ENCODE measurements at places on chromosomes 11 and 22.

DNA sequence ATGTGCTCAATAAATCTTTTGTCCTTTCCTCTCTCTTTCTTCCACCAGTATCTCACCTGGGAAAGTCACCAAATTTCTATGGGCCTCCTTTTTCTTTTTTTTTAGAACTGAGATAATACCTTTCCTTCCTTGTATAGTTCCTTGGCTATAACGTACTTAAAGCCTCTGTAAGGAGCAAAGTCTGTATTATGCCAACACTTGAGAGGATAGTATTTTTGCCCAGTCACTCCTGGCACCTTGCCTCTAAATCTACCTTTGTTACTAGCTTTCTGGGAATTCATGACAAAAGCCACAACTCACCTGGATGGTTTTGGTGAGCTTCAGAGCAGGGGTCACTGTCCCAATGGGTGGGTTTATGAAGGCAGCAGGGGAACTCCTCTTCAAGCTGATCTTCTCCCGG, 12.2 kb downstream of the POLDIP3 start:
- no peak for DNase-seq

- DNase-seq, result no peak
These were observed 202.1 kb downstream of the ADAMTS15 start for GRCh38 chr11:130650456-130651030.

DNA sequence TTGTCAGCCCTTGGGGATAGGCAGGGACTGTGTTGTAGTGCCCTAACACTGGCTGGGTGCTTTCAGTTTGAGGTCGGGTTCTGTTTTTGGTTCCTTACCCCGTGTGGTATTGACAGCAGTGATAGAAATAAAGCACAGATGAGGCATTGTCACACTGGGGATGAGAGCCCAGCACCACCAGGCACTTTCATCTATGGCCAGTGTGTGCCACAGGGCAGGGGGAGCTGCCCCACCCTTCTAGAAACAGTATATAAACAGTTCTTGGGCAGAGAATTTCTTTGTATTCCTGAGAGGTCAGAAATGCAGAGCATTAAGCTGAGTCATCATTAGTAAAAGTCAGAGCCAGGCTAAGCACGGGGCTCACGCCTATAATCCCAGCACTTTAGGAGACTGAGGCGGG, 23.1 kb upstream of the CDC42EP2 start:
- peak; percentile 75 for DNase-seq

DNA sequence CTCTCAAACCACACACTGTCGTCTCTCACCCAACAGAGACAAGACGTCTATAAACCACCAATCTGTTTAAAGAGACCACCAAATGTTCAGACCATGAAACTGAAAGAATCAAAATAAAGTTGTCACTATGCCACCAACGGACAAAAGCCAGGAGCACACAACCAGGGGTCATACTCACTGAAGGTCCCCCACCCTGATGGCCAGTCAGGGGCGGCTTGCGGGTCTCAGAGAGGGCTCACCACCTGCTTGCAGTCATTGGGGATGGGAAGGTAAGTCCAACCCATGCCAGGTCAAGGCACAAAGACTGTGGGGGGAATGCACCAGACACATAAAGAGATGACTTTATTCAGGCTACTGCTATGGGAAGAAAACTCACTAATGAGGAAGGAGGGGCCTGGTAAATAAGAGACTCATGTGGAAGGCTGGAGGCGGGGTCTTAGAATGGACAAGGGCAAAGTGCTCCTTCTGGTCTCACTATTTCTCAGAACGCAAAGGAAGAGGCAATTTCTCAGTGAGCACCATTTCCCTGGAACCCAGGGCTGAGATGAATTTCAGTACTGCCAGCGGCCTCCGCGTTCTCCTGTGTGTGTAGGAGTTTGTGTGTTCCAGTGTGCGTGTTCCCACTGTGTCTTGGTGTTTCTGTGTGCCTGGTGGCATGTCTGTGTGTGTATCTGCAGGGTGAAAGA, 17.3 kb downstream of the SCARF2 start:
- no peak for DNase-seq

DNA sequence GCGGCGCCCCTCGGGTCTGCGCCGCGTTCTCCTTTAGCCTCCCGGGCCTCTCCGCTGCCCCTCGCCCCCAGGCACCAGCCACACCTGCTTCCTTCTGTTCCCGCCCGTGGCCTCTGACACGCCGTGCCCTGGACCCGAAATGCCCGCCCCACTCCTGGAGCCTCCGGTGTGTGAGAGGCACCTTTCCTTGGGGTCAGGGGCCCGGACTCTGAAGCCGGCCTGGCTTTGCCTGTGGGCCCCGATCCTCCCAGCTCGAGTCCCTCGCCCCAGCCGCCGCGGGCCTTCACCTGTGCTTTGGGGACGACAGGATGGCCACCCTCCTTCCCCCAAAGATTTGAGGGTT, 661 bp upstream of the CDPF1 start:
- DNase-seq, result no peak

DNA sequence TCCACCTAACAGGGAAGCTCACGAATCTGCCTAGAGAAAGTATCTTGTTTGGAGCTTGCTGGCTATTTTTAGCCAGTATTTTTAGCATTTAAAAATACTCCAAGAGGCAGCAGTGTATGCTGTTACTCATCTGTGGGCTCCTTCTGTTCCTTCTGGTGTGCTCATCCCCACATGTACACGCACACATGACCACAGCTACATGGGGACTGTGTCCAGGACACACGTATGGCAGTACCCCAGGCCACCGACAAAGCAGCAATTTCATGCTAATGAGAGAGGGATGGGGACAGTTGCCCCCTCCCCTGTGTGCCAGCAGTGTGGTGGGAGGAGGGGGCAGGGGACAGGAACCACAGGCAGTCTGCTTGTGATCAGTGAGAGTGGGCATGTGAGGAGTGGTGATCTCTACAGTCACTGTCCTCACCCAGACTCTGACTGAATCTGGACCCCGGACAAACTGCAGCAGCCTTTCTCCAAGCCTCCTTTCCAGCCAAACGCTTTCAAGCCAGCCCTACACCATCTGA, 16.4 kb downstream of the USP2 start:
- DNase-seq, result no peak

- peak; percentile 88 for DNase-seq
These were observed at the start of gene FZD4 for GRCh38 chr11:86955361-86956120. TSS of gene FZD4 (minus strand) at chr11:86955395. CDS start at chr11:86955085, 310 bp downstream.

DNA sequence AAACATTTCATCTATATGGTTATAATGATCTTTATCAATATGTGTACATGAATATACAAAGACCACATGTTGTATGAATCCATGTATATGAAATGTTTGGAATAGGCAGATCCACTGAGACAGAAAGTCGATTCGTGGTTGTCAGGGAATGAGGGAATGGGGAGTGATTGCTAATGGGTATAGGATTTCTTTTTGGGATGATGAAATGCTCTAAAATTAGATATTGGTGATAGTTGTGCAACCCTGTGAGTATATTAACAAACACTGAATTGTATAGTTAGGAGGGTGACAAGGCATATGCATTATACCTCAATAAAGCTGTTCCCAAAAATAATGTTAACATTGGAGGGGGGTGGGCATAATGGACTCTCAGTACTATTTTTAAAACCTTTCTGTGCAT, 5.0 kb upstream of the PTPMT1 start:
- no peak for DNase-seq

DNA sequence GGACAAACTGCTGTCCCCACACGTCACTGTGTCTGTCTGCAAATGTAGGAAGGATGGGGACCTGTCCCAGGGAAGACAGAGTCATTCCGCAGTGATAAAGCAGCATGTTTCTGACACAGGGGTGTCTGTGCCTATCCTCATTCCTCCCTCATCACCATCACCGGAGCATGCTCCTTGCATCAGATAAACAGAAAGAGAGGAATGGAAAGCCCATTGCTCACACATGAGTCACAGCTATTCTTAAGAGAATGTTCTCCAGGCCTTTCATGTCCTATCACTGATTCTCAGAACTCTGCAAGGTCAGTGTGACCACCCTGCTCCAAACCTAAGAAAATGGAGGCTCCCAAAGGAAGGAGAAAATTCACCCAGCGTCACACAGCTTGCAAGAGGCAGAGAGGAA, 38.9 kb downstream of the ZNF195 start:
- no peak for DNase-seq

DNA sequence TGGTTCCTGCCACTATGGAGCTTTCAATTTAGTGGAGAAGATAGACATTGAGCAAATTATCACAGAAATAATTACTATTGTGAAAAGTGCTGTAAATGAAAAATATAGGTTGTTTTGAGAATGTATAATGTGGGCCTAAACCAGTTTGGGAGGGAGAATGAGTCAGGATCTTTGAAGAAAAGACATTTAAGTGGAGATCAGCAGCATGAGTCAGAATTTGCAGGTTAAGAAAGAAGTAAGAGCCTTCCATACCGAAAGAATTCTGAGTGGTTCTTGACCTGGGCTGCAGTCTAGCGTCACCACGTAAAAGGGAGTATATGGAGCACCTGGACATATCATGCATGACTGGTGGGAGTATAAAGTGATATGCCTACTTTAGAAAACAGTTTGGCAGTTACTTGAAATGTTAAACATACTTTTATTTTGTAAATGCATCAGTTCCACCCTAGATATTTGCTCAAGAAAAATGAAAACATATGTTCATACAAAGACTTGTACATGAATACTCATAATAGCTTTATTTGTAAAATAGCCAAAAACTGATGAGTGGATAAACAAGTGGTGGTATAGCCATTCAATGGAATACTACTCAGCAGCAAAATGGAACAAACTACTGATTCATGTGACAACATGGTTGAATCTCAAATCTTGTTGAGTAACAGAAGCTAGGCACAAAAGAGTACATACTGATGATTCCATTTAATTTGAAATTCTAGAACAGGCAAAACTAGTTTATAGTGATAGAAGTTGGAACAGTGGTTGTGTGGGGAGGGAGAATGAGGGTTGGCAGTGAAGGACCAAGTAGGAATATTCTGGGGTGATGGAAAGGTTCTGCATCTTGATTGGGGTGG, 99.2 kb downstream of the STIM1 start:
- no peak for DNase-seq

GRCh38 chr22:39365492-39365780, 15.6 kb downstream of the SYNGR1 start:
- no peak for DNase-seq

DNA sequence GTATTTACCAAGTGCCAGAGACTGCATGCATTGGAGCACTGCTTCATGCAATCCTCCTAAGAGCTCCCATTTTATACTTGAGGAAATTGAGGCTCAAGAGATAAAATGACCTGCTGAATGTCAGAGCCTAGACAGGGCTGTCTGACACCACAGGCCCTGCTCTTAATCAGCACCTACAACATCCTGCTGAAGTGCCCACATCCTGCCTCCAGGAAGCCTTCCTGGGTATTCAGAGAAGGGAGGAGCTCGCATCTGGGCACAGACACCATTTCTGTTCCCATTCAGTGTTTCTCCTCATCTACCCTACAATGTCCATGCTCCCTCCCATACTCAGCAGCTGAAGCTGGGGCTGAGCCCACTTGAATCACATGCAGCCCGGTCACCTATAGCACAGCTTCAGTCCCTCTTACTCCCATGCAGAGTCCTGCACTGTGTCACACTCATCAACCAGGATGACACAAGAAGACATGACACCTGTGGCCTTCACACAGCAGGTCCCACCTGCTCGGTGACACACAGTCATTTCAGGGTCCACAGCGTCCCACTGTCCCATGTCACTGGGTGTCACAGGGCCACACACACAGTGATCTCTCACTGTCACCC, 53.1 kb downstream of the PDE2A start:
- DNase-seq, result no peak

DNA sequence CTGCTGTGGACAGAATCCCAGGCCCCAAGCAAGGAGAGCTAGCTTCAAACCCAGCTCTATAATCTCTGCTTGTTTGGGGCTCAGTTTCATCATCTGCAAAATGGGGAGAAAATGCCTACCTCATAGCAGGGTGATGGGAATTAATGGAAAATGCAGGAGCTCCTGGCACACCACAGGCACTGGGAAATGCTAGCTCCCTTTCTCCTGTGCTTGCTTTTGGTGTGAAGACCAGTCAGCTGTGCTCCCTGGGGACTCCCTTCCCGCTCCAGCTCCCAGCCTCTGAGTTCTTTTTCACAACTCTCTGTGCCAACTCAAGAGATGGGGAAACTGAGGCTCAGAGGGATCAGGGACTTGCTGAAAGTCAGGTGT, 8.2 kb upstream of the SERPINH1 start:
- no peak for DNase-seq

- no peak for DNase-seq
These were observed 35.8 kb downstream of the CSTPP1 start for GRCh38 chr11:46972343-46972742.

DNA sequence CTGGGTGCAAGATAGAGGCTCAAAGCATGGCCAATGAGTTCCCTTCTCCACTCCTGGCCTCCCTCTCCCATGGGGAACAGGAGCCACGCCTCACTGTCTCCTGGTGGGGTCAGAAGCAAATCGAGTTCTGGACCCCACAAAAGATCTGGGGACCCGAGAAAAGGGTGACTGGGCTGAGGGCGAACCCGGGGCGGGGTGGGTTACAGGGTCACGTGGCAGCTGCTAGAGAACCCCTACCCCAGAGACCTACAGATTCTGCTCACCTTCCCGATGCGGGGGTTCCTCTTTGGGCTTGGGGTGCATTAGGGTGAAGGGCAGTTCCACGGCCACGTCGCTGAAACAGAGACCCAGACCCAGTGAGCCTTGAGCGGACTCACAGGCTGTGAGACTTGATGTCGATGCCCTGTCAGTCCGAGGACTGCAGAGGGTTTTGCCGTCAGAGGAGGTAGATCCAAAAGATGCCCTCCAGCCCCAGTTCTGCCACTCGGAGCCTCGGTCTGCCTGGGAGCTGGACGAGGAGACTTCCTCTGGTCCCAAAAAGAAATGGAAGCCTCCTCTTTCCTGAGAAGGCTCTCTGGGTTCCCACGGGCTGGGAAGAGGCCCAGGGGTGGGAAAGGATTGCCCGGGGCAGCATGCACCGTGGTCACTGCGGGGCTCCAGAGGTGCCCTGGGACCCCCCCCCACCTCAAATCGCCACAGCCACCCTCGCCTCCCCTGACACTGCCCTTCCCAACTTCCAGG, 28.2 kb downstream of the TPBGL start:
- no peak for DNase-seq

- no peak for DNase-seq
These were observed 1003.7 kb downstream of the BRD1 start for GRCh38 chr22:48823941-48824340.

DNA sequence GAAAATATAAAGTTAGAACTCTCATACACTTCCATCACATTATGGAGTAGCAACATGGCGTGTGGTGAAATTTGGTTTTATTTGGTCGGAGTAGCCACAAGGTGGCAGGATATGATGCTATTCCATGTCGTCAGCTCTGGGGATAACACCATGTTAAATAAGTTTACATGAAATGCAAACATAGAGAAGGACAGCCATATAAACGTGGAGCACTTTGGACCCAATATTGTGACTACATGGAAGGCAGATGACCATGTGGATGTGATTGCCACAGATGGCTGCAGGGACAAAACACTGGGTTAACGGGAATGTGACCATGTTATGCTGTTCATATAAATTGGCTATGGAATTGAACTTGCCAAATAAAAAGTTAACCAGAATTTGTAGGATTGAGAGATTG, 21.0 kb downstream of the OR5M11 start:
- no peak for DNase-seq

GRCh38 chr11:115606498-115607220, 102.4 kb upstream of the CADM1 start:
- DNase-seq, result no peak

All from substantia nigra (tissue), 51 donors.